Activated B cell treated with CpG ODN at 0.5 μM for 24 hours (primary cell): ENCODE measurements at places on chromosomes 11 and 22. TPM values are rescaled to one million over a fixed set of nuclear protein-coding genes. Genes with fewer than 3 reads are reported as not detected.

PYGM gene
- total RNA-seq, result 3.2 and 4.8 TPM in 2 replicates

CREB3L1 gene
- not detected in 2 replicates for total RNA-seq

NXPE4 gene
- not detected in 2 replicates for total RNA-seq

DNA sequence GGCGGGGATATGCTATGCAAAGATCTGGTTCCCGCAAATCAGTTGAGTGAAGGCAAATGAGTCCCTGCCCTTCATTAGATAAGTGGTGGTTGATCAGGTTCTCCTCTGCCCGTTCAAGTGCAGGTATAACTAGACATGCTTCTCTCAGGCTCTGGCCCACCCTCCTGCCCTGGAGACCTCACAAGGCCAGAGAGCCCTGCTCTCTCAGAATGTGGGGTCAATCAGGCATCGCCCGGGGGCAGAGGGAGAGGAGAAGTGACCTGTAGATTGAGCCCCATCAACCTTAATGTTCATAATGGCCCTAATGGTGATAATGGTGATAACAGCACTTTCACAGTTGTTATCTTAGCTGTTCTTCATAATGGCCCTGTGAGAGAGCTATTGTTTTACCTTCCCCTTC is 224.3 kb downstream of the DSCAML1 start:
- DNase-seq, result no peak

GRCh38 chr11:115496892-115497291 is 7.3 kb downstream of the CADM1 start:
- DNase-seq, result no peak

- DNase-seq, result no peak
Observed at GRCh38 chr22:48857202-48857805, 970.4 kb downstream of the BRD1 start.
